Fibroblast of skin of abdomen (primary cell): ENCODE measurements at places on chromosomes 12 and 14.

DNA sequence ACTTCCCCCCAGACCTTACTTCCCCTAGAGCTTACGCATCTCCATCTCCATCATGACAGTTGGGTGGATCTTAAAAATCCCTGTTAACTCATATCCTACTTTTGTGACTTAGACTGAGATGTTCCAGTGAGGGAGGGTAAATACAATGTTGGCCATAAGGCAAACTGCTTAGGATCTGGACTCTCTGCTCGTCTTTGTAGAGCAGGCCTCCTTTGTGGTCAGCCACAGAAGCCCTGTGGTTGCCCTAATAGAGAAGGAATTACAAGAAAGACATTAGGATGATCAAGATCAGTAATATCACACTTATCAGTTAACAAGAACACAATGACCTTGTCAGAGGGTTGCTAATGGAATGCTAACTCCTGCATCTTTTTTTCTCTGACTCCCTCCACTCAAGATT lies 52.0 kb downstream of the TMEM132C start:
- DNase-seq = no peak

DNA sequence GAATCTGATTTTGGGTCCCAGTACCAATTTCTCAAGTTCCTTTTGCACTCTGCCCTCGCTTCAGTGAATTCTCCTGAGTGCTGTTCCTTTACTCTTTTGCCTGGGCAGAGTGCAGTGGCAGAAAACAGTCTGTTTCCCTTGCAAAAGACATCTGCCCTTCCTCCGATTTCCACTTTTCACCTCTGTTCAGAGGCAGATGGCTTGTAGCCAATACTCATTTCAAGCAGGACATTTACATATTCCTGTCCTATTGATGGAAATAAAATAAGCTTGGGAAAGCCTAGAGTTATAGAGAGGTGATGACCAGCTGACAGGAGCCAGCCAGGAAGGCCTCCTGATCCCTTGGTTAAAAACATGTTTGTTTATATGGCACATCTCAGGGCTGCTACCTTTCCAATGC lies 111.0 kb downstream of the SLC8A3 start:
- no peak for DNase-seq

DNA sequence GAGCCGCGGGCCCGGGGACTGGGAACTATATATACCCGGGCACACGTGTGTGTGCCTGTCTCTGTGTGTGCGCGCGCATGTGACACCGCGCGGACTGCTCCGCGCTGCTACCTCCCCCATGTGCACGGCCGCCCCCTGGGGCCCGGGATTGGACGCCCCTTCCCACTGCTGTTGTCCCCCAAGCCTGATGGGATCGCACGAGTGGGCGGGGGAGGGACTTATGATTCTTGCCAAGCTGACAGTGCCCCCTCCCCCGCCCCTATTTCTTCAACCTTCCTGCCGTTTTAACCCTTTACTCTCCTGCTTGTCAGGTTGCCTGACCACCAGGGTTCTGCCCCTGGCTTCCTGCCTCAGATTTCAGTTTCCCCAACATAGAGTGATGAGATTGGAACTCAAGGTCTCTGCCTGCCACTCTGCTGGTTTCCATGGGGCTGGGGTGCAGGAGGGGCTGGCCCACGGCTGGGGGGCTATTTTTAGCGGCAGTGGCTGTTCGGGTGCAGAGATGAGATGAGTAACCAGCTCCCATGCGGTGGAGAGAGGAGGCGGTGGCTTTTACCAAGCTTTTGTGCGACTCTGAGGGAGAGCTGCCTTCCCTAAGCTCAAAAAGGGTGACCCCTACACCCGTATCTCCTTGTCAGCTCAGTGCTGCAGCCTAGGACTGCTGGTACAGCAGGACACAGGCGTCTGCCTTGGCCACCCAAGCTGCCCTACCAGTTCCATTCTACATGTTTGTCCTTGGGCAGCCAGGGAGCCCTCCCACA lies at the start of gene DDN:
Gene DDN, minus strand, starts transcription at position 5 of the 761 bp plus-strand sequence. CDS start 88 bp downstream, outside the sequence.
- DNase-seq = peak; percentile 50

- no peak for DNase-seq
Measured at GRCh38 chr12:118064608-118065007, 3.6 kb upstream of the WSB2 start.

DNA sequence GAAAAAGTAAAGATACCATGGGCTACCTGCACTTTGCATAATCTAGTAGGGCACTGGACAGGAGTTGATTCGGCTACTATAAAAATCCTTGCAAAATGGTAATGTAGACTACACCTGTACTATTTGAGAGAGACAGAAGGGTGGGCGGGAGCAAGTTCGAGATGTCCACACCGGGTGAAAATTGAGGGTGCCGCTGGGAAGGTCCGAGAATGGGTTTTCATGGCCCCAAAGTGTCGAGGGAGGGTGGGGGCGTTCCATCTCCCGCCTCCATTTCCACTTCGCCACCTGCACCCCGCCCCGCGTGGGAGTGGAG lies 648 bp downstream of the SNX6 start:
- DNase-seq = no peak

DNA sequence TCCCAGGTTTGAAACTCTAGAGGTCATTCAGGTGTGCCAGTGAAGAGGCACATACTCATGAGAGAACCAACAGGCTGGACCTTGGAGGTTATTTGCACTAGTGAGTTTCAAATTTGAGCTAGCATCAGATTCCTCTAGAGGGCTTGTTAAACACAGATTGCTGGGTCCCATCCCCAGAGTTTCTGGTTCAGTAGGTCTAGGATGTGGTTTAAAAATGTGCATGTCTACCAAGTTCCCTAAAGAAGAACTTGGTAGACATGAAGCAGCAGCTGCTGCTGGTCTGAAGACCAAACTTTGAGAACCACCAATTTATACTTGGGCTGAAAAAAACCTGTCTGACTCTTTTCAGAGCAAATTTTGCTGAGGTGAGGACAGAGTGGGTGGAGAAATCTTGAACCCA lies 61.7 kb downstream of the SUSD6 start:
- no peak for DNase-seq

GRCh38 chr14:83300476-83301064 lies 1766.9 kb upstream of the SEL1L start:
- peak; percentile 44 for DNase-seq

DNA sequence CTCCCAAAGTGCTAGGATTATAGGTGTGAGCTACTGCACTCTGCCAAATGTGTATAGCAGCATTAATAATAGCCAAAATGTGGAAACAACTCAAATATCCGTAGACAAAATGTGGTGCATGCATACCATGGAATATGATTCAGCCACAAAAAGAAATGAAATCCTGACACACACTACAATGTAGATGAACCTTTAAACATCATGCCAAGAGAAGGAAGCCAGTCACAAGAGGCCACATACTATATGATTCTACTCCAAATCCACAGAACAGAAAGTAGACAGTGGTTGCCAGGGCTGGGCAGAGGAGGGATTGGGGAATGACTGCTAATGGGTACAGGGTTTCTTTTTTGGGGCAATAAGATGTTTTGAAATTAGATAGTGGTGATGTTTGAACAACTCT lies 7.7 kb upstream of the TMED2 start:
- peak; percentile 21 for DNase-seq

GRCh38 chr14:35340616-35341453 lies 48.7 kb downstream of the PSMA6 start:
- no peak for DNase-seq

DNA sequence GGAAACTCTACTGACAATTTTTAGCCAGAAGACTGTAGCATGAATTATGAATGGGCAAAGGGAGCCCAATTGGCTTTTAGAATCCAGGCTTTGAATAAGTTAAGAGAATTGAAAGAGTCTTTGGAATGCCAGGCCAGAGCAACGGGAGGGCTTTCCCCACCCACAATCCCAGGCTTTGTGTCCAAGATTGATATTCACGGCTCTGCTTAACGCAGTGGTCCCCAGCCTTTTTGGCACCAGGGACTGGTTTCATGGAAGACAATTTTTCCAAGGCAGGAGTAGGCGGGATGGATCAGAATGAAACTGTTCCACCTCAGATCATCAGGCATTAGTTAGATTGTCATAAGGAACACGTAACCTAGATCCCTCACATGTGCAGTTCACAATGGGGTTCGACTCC lies 79.6 kb downstream of the EPS8 start:
- DNase-seq = no peak

DNA sequence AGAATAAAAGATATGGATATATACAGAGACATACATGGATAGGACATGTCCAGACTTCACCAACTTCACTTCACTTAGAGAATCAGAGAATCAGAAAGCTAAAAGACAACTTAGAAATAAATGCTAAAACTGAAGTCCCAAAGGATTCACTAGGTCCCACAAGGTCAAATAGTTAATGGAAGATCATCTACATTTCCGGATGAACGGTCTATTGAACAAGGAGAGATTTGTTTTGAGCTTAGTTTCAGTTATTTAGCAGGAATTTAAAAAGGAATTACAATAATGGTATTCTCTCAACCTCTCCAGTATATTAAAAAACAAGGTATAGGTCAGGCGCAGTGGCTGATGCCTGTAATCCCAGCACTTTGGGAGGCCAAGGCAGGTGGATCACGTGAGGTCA lies 187.0 kb downstream of the MED13L start:
- DNase-seq = no peak

GRCh38 chr12:12353807-12354206 lies 3.1 kb upstream of the BORCS5 start:
- DNase-seq = no peak

DNA sequence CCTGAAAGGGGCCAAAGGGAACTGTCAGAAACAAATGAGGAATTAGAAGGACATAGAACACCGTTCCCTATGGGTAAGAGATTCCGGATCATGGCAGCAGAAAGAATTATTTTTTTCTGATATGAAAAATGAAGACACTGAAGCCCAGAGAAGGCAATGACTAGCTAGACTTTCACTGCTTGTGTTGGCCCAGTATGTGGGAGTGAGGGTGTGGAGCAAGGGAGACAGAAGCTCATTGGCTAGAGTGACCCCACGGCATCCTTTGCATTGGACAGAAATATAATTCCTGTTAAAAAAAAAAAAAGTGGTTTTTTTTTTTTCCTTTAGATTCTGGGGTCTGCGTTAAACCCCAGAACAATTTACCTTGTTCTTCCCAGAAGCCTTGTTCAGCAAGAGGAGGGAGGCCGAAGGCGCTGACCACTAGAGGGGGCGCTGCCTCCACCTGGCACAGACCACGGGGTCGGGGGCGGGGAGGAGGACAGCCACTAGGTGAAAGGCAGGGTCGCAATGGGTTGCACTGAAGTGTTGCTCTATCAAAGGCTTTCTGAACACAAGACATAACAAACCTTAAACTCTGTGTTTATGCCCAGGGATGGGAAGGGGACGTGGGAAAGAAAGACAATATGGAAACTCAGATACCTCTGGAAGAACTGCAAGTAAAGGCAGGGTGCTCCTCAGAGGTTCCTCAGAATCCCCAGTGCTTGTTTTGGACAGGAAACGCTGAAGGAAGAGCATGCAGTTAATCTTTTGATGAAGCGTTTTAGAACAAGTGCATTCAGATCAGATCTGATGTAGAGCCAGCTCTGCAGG lies 156.8 kb downstream of the KCNA5 start:
- DNase-seq = peak; percentile 28

DNA sequence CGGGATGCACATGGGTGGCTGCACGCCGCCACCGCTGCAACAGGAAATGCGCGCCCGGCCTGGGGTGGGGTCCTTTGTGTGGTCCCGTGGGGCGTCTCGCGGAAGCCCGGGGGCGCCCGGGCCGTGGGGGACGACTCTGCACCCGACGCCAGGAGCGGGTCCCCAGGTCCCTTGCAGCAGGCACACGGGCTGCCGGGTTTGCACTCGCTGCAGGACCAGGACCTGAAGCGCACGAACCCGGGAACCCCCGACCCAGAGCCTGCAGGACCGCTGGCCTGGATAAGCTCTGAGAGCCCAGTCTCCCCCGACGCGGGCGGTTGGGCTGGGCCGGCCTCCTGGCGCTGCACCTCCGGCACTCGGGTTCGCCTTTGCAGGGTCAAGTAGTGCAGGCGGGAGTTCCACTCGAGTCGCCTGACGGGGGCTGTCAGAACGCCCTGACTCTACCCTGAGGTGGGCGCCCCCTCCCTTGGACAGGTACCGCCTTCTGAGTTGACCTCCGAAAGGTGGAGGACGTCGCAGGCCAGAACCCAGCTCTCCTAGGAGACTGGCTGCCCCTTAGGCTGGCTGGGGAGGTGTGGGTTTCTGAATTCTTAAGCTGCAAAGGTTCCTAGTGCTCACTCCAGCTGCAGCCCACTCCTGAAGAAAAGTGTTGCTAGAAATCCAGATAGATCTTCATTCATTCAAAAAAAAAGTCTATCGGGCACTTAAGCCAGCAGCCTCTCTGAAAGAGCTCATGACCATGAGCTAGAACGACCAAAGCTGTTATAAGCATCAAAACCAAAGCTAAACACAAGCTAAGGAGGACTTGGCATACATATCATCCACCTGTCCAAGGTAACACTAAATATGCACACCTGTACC lies 68.0 kb downstream of the RNF34 start:
- peak; percentile 24 for DNase-seq

GRCh38 chr12:18882690-18883089 lies 144.8 kb downstream of the CAPZA3 start:
- DNase-seq = no peak

GRCh38 chr12:106760184-106760531 lies 14.3 kb upstream of the RIC8B start:
- no peak for DNase-seq

DNA sequence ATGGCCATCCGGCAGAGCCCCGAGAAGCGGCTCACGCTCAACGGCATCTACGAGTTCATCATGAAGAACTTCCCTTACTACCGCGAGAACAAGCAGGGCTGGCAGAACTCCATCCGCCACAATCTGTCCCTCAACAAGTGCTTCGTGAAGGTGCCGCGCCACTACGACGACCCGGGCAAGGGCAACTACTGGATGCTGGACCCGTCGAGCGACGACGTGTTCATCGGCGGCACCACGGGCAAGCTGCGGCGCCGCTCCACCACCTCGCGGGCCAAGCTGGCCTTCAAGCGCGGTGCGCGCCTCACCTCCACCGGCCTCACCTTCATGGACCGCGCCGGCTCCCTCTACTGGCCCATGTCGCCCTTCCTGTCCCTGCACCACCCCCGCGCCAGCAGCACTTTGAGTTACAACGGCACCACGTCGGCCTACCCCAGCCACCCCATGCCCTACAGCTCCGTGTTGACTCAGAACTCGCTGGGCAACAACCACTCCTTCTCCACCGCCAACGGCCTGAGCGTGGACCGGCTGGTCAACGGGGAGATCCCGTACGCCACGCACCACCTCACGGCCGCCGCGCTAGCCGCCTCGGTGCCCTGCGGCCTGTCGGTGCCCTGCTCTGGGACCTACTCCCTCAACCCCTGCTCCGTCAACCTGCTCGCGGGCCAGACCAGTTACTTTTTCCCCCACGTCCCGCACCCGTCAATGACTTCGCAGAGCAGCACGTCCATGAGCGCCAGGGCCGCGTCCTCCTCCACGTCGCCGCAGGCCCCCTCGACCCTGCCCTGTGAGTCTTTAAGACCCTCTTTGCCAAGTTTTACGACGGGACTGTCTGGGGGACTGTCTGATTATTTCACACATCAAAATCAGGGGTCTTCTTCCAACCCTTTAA lies 1.5 kb downstream of the FOXG1 start:
- DNase-seq = no peak

- DNase-seq = peak; percentile 51
Measured at GRCh38 chr12:113875691-113876090, 90.4 kb downstream of the RBM19 start.

- peak; percentile 2 for DNase-seq
Measured at GRCh38 chr12:16272222-16272621, 5.3 kb downstream of the SLC15A5 start.
